NCI-H226 (cell line): ENCODE measurements at places on chromosomes 7 and 10.
A peak's percentile ranks its signal among the peaks of the same experiment; 100 is the strongest.

- no peak for DNase-seq
These were observed 142.3 kb downstream of the XPNPEP1 start for GRCh38 chr10:109780997-109781396.

DNA sequence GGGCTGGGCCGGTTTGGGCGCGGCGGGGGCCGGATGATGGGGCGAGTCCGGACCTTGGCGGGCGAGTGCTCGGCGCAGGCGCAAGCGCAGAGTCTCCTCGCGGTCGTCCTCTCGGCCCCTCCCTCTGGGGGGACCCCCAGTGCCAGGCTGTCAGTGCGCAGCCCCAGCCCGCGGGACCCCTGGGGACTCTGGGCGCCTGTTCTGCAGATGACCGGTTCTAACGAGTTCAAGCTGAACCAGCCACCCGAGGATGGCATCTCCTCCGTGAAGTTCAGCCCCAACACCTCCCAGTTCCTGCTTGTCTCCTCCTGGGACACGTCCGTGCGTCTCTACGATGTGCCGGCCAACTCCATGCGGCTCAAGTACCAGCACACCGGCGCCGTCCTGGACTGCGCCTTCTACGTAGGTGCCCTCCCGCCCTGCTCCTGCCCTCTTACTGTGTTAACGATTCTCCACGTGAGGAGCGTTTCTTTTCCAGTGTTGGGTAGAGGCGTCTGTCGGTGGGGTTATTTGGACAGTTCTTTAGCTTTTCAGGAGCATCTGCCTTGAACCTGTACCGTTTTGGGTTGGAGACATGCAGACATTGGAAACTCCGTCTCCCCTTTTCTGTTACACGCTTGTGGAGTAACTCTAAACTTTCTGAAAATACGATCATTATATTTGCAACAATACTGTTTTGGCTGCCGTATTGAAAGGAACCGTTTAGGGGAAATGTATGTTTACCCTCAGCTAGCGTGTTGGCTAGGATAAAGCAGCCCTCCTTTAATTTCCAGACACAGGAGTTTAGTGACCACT, 706 bp downstream of the BUB3 start:
- DNase-seq = peak; percentile 39

DNA sequence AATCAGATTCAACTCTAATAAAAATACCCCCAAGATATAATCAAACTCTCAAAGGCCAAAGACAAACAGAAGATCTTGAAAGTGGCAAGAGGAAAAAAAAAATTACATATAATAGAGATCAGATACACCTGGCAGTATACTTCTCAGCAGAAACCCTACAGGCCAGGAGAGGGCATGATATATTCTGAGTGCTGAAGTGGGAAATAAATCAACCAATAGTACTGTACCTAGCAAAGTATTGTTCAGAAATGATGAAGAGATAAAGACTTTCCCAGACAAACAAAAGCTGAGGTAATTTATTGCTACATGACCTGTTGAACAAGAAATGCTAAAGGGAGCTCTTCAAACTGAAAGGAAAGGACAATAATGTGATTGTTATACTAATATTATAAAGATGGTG, 291.9 kb downstream of the SH2D4B start:
- no peak for DNase-seq

- no peak for DNase-seq
These were observed 533.6 kb downstream of the GATA3 start for GRCh38 chr10:8588135-8588534.

DNA sequence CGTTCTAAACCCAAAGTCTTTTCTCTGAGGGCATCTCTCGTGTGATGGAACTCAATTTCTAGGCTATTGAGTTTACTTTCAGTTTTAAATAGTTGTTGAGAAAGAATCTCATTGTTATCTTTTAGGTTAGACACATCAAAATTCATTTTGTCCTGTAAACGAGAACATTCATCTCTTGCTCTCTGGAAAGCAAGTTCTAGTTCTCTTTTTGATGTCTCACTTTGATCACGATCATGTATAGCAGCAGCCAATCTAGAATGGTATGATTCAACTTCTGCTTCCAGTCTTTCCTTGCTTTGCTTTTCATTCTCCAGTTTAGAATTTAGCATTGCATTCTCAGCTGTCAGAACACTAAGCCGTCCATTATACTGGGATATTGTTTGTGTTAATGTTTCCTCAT, 65.1 kb downstream of the ANKRD26 start:
- no peak for DNase-seq

DNA sequence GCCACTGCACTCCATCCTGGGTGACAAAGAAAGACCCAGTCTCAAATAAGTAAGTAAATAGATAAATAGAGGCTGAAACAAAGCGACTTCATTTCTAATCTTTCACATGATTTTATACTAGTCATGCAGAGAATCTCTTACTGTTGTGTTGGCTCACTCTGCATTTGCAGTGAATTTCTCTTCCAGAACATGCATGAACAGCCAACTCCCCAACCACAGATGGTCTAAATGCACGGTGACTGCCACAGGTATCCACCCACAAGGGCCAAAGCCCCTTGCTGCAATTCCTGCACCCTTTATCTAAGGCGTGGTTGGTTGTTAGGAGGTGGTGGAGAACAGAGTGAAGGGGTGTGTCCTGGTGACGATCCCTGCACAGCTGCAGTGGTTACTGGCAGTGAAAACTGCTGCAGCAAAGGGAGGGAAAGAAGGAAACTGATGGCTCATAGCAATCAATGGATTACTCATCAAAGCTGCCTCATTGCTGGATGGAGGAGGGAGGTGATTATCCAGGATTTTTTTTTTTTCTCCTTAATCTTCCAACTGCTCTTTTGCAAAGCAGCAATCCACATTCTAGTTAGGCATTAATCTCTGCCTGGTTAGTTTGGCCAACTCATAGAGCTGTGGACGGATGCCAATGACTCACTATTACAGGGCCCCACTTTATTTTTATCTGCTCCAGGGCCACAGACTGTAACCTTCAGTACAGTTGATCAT, 50.6 kb downstream of the PRTFDC1 start:
- DNase-seq = peak; percentile 91

DNA sequence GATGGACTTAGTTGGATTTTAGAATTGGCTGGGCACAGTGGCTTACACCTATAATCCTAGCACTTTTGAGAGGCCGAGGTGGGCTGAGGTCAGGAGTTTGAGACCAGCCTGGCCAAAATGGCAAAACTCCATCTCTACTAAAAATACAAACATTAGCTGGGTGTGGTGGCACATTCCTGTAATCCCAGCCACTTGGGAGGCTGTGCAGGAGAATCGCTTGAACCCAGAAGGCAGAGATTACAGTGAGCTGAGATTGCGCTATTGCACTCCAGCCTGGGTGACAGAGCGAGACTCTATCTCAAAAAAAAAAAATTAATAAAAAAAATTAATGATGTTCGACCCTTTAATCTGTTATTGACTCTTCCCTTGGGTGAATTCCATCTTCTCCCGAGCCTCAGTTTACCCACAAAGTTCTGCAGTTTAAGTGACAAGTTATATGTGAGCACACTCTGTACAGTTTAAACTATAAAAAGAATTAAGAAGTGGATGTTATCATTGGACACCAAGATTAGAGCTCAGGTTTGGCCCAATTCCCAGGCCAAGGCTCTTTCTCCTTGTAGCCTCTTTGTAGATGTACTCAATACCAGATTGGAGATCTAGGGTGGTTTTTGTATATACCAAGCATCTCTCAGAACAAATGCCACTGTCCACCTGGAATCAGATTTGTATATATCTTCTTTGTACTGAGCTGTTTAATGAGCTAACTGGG, 15.0 kb downstream of the KAT6B start:
- peak; percentile 20 for DNase-seq

DNA sequence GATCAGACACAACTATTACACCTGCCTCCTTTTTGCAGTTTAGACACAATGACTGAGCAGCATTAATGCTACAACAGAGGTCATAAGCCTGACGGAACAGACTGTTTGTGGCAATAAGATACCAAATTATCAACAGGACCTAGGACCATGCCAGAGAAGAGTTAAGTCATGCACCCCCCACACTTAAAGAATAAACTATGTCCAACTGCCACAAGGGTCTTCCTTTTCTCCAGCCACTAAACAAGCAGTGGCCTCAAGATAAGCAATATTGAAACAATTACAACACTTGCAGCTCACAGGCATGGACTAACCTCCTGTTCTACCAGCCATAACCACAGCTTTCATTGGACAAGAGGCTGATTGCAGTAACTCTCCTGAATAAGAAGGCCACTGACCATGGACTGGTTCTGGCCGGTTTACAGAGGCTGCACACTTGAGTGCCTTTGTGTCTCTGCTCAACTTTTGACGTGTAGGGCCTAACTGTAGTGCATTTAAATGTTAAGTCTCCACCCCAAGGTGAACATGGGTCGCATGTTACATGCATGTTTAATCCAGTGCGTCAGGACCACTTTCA, 104.4 kb downstream of the STRA8 start:
- DNase-seq = no peak

GRCh38 chr7:47584536-47584895, 2.6 kb upstream of the TNS3 start:
- DNase-seq = peak; percentile 17

- no peak for DNase-seq
These were observed 355.1 kb downstream of the GALNT17 start for GRCh38 chr7:71486856-71487628.
